ENCODE measurements at places on chromosomes 12 and 14.

GRCh38 chr12:110345963-110346362 lies 57.5 kb downstream of the ANAPC7 start:
- no peak for DNase-seq

DNA sequence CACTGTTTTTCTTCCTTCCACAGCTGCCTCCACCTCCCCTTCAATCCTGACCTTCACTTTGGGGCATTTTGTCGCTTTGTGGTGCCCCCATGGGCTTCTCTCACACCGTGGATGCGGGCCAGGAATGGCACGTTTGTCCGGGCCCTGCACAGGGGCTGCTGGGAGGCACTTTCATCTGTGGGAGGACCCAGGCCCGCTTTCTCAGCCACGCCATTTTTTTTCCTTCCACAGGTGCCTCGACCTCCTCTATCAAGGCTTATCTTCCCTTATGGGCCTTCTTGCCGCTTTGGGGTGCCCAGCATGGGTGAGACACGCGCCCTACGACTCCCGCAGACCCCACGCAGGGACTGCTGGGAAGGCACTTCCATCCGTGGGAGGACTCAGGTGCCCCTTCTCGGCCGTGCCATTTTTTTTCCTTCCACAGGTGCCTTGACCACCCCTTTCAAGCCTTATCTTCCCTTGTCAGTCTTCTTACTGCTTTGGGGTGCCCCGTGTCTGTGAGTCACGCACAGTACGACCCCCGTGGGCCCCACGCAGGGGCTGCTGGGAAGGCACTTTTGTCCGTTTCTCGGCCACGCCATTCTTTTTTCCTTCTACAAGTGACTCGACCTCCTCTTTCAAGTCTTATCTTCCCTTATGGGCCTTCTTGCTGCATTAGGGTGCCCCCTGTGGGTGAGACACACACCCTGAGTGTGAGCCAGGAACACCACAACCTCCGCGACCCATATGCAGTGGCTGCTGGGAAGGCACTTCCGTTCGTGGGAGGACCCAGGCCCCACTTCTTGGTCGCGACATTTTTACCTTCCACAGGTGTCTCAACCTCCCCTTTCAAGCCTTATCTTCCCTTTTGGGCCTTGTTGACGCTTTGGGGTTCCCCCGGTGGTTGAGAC lies 270.7 kb downstream of the ALG10 start:
- DNase-seq: no peak

DNA sequence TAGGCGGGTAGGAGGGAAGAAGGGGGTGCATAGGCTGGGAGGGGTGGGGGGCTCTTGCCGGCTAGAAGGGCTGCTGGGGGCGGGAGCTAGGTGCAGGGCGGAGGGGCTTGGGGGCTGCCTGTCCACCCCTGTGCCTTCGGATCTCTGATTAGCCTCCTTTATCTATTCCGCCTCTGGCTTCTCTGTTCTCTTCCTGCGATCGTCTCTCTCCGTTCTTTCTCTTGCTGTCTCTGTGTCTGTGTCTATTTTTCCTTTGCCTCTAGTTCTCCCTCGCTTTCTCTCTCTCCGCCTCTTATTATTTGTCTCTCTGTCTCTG lies 166.7 kb upstream of the LHX5 start:
- no peak for DNase-seq

- DNase-seq: no peak
Measured at GRCh38 chr12:120438495-120439198, 734 bp downstream of the COX6A1 start.

DNA sequence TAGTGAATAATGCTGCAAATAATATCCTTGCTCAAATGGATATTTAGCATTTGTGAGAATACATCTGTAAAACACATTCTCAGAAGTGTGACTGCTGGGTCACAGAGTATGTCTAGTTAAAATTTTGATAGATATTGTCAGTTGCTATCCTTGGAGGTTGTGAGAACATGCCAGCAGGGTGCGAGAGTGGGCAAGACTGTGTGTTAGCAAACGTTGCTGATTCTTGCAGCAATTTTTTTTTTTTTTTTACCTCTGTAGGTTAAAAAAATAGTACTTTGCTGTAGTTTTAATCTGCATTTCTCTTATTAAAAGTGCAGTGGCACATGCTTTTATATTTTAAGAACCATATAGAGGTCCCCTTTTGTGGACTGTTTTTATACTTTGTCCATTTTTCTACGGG lies 4.5 kb upstream of the NYNRIN start:
- no peak for DNase-seq

GRCh38 chr12:44531320-44531971 lies 344.7 kb downstream of the NELL2 start:
- DNase-seq: no peak

DNA sequence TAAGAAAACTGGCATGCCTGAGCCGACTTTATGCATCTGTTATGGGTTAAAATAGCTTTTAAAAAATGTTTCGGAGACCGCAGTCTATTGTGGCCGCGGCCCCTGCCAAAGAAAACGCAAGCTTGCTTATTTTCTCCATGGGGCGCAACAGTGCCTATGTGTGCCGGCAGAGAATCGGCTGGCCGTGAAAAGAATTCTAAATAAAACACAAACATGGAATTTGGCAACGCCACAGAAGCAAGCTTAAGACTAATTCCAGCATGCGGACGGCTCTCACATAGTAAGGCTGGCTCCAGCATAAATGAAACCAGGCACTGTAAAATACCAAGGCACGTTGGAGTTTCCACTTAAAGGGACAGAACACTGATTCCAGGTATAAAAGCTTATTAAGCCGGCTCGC lies 56.7 kb downstream of the BCL11B start:
- DNase-seq: no peak

DNA sequence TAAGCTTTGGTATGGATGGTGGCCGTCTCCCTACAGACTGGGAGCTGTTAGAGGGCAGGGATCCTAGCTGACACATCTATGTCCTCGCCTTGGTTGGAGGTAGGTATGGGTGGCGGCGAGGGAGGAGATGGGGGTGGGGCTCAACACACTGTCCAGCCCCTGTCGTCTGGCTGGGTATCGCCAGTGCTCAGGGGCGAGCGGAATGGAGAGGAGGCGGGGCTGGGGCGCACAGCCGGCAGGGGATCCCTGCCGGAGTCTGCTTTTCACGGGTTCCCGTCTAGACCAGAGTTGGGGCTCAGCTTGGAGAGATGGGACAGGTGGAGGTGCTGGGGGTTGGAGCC lies 16.1 kb downstream of the TAMALIN start:
- no peak for DNase-seq

GRCh38 chr12:76057326-76057725 lies 25.8 kb upstream of the PHLDA1 start:
- no peak for DNase-seq

DNA sequence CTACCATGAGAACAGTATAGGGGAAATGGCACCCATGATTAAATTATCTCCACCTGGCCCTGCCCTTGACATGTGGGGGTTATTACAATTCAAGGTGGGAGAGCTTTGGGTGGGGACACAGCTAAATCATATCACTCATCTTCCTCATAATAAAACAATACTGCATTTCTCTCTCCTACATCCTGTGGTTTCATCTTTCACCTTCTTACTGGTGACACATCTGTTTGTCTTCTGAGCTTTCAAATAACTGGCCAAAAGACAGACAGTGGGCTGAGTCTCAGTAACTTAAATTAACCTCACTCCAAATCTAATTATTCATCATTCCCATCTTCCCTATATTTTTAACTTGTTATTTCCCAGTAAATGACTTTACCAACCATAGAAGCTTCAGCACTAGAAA lies 729.7 kb upstream of the USP15 start:
- DNase-seq: no peak

DNA sequence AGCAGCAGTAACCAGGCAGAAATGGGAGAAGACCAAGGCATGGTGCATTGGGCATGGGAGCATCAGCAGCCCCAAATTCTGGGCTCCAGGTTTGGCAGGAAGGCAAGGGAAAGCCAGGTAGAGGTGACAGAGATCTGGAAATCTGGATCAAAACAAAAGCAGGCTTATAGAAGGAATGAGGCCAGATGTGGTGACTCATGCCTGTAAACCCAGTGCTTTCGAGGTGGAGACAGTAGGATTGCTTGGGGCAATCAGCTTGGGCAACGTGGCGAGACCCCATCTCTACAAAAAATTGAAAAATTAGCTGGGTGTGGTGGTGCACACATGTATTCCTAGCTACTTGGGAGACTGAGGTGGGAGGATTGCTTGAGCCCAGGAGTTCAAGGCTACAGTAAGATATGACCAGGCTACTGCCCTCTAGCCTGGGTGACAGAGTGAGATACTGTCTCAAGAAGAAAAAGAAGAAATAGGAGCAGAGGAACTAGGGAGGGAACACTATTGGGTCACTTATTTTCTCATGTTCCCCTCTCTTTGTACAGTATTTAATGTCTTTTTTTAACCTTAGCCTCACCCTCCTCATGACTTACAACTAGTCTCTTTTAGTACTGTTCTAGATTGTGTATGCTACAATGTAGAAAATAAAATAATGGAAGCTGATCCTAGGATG lies 25.1 kb downstream of the SLC4A8 start:
- DNase-seq: no peak

DNA sequence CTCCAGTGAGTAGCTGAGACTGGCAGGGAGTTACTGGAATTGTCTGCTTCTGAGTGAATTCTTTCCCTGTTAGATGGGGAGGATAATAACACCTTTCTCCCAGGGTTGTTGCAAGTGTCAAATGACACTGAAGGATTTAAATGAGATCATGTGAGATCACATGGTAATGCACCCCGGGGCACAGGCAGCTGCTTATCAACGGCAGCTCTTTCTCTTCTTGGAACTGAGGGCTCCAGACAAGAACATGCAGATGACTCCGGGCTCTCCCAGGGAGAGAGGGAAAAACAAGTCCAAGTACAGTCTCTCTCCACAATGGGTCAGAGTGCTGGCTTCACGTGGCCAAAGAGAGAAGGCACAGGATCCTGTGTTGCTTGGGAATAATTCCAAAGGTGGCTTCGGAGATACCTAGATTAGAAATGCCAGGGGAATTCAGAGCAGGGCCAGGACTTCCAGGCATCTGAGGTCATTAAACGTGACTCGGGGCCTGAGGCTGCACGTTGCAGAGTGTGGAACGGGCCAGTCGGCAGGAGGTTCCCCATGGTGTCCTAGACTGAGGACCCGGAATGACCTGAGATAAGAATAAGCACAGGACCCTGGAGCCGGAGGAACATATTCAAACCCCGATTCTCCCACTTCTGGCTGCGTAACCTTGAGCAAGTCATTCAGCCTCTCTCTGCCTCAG lies 109.2 kb downstream of the PRMT8 start:
- no peak for DNase-seq

GRCh38 chr12:101698800-101699347 lies 1.4 kb downstream of the CHPT1 start:
- no peak for DNase-seq

DNA sequence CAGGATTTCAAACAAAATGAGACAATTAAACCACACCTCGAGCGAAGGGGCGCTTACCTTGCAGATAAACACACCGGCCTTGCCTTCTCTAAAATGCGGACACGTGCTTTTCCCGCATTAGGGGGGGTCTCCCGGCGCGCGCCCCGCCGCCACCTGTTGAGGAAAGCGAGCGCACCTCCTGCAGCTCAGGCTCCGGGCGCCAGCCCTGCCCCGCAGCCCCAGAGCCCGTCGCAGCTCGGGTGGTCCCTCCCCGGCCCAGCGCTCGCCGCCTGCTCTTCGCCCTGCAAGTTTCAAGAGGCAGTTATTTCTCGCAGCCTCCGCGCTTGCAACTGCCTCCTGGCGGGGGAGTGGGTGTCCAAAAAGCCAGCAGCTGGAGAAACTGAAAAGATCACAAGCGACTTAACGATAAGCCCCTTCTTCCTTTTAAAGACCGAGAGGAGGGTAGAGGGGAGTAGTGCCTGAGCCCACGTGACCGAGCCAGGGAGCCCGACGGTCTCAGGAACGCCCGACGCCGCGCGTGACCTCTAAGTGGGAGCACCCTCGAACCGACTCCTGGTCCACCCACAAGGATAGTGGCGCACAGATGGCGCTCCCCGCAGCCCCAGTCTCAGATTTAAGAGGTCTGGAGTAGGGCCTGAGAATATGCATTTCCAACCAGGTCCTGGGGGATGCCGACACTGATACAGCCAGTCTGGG lies at the start of gene ESR2:
Gene ESR2 (minus strand): TSS at position 396 of the 696 bp plus-strand sequence. CDS start 11,386 bp downstream, outside the sequence.
- DNase-seq: peak; percentile 2

GRCh38 chr12:25052196-25052913 lies 103.5 kb upstream of the BCAT1 start:
- no peak for DNase-seq

DNA sequence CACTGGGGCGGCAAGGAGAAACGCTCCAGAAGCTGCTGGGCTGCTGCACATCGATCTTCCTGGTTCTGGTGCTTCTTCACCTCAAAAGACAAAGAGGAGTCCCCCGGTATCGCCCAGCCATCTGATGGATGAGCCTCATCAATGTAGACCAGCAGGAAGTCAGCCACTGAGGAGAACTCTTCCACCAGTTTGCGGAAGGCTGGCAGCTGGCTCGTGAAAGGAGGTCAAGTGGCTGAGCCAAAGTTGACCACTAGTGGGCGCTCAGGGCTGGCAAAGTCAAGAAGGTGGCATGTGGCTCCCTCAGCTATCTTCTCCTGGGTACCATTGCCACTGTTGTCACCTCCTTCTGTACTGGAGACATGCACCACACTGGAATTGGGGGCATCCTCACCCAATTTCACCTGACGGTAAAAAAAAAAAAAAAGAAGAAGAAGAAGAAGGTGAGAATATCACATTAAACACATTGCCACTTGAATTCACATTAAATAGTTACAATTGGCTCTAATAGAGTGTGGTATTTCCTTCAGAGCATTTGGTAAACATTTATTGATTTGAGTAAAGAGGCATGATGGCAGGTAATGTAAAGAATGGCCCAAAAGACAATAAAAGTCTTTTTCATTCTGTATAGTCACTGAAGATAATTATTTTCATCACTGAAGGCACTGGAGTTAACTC lies 8.3 kb downstream of the DIO2 start:
- DNase-seq: no peak

GRCh38 chr12:22835431-22835830 lies 210.5 kb downstream of the ETNK1 start:
- no peak for DNase-seq

DNA sequence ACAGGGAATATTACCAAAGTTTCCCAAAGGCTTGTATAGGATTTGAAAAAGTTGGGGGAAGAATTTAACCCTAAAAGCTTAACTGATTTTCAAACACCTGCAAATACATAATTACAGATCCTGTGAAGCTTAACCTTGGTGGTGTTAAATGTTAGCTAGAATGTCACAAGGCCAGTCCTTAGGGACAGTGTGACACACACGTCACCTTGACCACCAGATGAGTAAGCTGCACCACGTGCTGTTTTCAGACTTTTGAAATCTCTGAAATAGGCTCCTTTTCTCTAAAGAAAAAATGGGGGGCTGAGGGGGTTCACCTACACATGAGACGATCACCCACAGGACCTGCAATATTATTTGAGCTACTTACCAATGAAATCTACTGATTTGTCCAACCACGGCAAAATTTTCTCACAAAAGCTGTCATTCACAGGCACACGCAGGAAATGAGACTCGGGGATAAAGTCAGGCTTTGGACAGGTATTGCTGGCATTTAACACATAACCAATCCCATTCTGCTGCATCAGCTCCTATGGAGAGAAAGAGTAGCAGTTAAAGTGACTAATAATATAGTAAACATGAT lies 75.9 kb downstream of the DUSP16 start:
- DNase-seq: no peak

- no peak for DNase-seq
Measured at GRCh38 chr14:36055681-36056225, 120.8 kb downstream of the PTCSC3 start.

Data from stimulated activated CD8-positive, alpha-beta memory T cell treated with anti-CD3 and anti-CD28 coated beads, Interleukin-4, amount 100 ng/mL, for 24 hours (primary cell).